NCI-H1417 treated with DMSO at 0.1 percent for 48 hours (cell line): ENCODE measurements at places on chromosomes 11 and 22.

- DNase-seq: no peak
Observed at GRCh38 chr11:113222241-113222640, 92.1 kb upstream of the TTC12 start.

DNA sequence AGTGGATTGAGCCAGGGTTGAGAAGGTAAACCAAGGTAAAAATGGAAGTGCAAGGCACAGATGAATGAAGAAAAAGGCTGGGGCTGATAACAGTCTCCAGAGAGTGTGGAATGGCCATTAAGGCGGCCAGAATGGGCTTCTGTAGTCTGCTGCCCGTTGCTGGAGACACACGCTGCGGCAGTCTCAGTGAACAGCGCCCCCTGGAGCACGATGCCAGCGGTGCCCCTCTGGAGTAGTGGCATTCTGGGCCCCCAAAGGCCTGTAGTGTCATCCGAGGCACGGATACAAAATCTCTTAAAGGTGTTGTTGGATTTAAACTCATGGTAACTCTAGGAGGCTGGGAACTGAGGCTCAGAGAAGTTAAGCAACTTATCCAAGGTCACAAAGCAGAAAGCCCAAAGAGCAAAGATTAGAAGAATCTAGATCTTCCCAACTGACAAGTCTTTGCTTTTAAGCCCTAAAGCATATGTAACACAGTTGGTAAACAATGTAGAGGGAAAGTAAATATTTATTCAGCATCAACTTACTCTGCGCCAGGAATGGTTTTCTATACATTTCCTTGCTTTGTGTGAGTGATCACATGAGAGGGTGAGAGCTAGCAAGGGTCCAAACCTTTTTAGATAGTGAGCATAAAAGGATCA, 18.2 kb downstream of the KCNJ1 start:
- no peak for DNase-seq

- DNase-seq: no peak
Observed at GRCh38 chr11:61332281-61332796, 566 bp downstream of the DDB1 start.

DNA sequence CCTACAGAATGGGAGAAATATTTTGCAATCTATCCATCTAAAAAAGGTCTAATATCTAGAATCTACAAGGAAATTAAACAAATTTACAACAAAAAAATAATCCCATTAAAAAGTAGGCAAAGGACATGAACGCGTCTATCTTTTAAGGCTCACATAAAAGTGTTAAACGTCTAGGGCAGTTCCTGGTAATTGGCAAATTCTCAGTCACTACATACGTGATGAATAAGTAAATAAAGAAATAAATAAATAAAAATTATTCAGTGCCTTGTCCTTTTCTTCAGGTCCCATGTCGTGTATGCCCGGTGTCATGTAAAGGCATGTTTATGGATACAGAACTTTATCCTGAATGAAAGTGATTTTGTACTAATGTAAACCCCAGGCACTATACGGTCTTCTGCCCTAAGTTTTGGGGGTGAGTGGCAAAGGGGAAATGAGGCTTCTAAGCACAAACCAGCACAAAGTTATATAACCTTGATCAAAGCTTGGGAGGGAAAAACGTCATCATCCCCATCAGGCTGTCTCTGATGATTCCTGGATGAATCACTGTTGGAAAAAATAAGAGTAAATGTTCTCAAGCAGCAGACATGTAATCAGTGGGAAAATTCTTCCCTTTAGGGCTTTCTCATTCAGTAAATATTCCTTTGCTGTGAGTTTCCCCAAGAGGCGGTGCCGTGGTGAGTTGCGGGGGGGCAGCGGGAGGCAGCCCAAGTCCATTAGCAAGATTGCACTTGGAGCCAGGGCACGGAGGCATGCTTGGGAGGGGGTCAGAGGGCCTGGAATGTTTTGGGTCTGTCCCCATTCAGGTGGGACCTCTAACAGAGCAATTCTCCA, 30.4 kb upstream of the MICAL2 start:
- DNase-seq: no peak

- no peak for DNase-seq
Observed at GRCh38 chr11:68002938-68003845, 705 bp downstream of the UNC93B1 start.

- no peak for DNase-seq
Observed at GRCh38 chr11:15927196-15927863, 429.0 kb downstream of the SOX6 start.

GRCh38 chr22:20940186-20940651, 23.0 kb downstream of the CRKL start:
- DNase-seq: no peak

DNA sequence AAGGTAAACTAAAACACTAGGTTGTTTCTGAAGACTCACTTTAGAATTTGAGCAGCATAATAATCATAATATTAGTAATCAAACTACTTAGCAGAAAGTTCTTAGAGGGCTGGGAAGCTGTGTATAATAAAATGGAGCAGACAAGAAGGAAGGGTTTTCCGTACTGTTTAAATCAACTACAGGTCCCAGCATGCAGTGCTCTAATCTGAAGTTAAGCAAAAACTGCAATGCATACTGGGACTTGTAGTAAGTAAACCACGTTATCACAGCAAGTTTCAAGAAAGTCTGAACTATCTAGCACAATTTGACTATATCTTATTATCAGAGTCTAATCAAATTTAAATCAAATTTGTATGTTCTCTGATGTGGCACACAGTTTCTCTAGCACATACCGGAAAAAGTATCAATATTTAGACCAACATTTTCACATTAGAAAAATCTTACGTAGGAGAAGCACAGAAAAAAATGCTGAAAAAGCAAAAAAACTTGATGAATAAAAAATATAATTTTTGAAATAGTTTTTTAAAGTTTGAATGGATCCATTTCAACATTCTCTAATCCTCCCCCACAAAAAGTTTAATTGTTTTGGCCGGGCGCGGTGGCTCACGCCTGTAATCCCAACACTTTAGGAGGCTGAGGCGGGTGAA, 8.2 kb downstream of the PHF21A start:
- no peak for DNase-seq

DNA sequence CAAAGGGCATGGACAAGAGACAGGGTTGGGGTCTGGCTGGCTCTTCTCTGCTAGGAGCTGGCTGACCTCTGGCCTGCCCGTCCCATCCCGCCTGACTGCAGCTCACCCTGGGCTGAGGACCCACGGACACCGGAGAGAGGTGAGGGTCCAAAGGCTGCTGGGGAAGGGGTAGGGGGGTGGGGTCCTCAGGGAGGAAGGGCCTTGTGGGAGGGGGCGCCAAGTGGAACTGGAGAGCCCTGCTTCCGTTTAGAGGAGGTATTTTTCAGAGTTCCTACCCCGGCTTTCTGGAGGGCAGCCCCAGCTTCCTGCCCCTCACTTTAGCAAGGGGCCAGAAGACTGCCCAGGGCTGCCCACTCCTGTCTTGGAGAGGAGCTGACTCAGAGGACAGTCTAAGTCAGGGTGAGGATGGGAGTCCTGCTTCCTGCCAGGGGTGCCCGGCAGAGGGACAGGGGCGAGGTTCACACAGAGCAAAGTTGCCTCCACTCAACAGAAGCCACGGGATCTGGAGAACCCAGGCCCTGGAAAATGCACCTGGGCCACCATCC, 7.1 kb downstream of the LARGE2 start:
- no peak for DNase-seq

DNA sequence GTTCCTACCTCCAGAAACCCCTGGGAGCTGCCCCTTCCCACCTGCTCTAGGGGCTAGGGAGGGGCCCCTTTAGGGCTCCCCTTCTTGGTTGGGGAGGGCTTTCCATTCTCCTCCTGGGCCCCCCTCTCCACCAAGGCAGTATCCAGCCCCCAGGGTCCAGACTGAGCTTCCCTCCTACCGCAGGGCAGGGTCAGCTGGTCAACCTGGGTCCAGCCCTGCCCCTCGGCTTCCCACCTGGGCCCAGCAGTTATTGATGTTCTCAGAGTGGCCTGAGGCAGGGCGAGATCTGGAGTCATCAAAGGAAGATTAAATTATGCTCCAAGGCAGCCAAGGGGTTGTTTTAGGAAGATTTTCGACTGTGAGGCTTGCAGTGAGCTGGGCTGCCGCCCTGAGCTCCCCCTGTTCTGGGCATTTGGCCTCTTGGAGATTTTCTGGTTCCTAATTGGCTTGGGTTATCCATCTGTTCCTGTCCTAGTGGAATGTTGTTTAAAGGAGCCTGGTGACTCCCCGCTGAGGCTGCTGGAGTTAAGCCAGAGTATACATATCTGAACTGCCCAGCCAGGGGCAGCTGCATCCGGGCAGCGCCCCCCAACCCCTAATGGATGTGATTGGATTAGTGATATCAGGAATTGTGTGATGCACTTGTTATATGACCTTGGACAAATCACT, 1.8 kb upstream of the SLC22A8 start:
- DNase-seq: no peak

DNA sequence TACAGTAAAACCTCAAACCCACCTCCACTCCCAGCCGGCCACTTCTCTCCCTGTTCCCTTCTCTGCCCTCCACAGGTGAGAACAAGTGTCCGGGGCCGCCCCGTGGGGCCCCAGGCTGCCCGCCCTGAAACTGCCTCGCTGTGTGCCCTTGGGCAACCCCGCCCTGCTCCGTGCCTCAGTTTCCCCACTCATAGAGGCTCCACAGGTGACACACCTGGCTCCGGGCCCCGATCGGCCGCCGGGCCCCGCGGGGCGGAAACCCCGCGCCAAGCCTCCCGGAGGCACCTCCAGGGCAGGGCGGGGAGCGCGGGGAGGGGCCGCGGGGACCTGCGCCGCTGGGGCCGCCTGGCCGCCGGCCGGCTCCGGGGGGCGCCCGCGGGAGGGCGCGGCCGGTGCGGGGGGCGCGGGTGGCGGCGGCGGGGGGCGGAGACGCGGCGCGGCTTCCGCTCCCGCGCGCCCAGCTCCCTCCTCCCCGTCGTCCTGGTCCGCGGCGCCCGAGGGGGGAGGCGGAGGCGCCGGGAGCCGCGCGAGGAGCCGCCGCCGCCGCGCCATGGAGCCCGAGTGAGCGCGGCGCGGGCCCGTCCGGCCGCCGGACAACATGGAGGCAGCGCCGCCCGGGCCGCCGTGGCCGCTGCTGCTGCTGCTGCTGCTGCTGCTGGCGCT, at the start of gene LRP5:
LRP5 (plus strand) TSS at position 475 of the 663 bp plus-strand sequence; CDS start at position 599, 124 bp downstream.
- no peak for DNase-seq

- no peak for DNase-seq
Observed at GRCh38 chr11:11148104-11148509, 204.9 kb downstream of the CSNK2A3 start.

DNA sequence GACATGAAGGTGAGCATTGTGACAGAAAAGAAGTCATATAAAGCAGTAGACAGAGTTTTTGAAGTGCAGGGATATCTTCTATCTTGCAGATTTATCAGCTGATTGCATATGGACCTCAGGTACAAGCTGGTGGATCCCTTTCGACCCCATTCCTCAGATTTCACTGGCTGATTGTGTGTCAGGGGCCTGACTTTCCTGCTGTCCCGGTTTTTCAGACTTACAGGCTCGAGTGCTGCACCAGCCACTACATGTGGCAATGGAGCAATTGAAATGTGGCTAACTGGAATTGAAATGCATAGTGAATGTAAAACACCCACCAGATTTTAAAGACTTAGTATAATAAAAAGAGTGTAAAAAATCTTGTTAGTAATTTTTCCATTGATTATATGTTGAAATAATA, 50.3 kb downstream of the CLMP start:
- no peak for DNase-seq

DNA sequence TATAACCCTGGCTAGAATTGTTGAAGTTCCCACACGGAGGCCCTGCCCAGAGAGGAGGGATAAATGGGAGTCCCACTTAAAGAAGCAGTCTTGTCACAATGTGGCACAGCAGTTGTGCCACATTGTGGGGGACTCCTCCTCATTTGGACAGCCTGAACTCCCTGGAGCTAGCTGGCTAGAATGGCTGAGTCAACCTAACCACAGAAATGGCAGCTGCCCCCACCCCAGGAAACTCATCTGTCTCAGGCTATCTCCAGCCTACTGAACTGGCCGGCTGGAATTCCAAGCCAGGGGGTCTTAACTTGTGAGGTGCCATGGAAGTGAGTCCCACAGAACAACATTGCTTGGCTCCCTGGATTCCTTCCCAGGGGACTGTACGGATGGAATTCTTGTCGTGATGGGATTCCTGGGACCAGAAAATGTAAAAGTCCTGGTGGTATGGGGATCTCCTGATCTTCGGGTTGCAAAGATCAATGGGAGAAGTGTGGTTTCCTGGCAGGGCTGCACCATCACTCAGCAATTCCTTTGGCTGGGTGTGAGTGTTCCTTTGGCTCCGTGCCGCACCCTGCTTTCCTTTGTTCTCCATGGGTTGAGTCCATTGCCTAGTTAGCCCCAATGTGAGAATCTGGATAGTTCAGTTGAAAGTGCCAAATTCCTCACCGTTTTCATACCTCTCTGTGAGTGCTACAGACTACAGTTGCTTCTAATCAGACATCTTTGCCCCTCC, 791.2 kb upstream of the FAT3 start:
- DNase-seq: no peak

GRCh38 chr22:26779108-26779507, 121.7 kb downstream of the MIAT start:
- DNase-seq: no peak

- DNase-seq: no peak
Observed at GRCh38 chr22:22820076-22820475, 67.5 kb upstream of the IGLL5 start.

DNA sequence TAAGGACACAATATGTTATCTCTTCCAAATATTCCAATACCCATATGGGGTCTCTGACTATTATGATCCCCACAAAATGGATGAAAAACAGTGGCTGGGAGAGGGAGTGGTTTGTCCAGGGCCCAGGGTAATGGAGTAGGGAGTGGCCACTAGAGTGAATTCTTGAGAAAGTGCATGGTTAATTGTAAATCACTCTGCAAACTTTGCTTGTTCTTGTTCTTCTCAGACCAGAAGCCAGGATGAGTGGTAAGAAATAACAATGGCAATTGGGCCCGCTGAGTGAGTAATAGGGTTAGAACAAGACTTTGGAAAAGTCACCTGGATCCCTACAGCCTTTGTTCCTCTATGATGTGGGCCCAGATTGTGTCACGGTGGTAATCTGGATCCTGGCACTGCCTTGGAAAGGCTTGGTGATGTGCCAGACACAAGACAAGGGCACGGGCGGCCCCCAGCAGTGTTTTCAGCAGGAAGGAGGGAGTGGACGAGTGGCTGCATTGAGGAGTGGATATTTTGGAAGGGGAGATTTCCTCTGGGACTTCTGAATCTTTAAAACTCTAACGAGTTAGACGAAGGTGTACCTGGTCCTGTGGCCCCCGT, 18.2 kb upstream of the KIRREL3 start:
- no peak for DNase-seq
